ENCODE measurements at places on chromosomes 1 and 21.
A peak's percentile ranks its signal among the peaks of the same experiment; 100 is the strongest.

GRCh38 chr1:80961464-80962190 lies 839.1 kb upstream of the ADGRL2 start:
- no peak for DNase-seq

DNA sequence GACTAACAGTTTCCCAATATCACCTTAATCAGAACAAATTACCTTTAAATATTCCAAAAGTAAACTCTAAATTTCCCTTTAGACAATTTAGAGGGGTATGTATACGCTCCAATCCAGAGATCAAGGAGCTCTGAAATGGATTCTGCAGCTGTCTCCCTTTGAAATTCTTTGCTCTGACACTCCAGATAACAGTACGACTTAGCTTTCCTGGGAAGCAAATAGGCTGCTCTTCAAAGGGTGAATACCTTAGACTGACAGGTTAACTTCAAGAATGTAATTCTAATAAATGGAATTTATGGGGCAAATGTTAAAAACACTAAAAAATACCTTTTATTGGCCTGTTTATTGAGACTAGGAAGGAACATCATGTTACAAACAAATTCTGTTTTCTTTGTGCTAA lies 357.2 kb downstream of the USP25 start:
- DNase-seq: no peak

GRCh38 chr21:29130270-29130969 lies at the start of gene MAP3K7CL:
MAP3K7CL (plus strand) TSS chr21:29130644; CDS start chr21:29133345, 2,701 bp downstream.
- DNase-seq: peak; percentile 77

- no peak for DNase-seq
These were observed 3.0 kb downstream of the IL22RA1 start for GRCh38 chr1:24139841-24140425.

- no peak for DNase-seq
These were observed 19.1 kb downstream of the MATN1 start for GRCh38 chr1:30704271-30704670.

- no peak for DNase-seq
These were observed 1.0 kb downstream of the TRMT1L start for GRCh38 chr1:185155600-185156287.

- DNase-seq: no peak
These were observed 5.3 kb upstream of the RLF start for GRCh38 chr1:40155910-40156309.

- no peak for DNase-seq
These were observed 30.9 kb upstream of the SERTAD4 start for GRCh38 chr1:210201681-210202080.

- DNase-seq: no peak
These were observed 433.8 kb downstream of the CAMTA1 start for GRCh38 chr1:7219031-7219430.

GRCh38 chr1:89262643-89263042 lies 10.0 kb downstream of the GBP5 start:
- DNase-seq: no peak

- no peak for DNase-seq
These were observed 44.1 kb downstream of the PLXNA2 start for GRCh38 chr1:208200116-208200515.

DNA sequence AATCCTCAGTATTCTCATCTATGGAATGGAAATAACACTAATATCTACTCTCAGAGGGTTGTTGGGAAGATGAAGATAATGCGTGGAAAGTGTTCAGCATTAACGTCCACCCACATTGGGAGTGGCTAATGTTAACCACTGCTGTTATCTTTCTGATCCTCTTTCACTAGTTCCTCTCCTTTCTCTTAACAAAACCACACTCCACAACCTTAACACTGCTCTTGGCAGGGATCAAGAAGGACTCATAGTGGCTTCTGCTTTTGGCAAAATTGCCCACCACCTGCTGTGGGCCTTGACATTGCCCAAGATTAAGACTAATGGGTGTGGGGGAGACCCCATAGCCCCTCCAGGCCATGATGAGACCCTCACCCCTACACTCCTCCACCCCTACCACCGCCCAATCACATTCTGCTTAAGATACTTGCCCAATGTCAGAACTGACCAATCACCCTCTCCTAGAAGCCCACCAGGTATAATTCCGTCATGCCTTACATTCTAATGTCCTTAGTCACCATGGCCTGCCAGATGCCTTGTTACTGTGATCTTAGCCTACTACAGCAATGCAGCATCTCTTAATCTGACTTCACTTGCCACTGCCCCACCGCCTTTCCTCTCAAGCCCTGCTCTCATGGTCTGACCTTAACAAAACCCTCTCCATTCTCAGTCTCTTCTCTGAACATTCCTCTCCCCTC lies 27.1 kb downstream of the DHCR24 start:
- DNase-seq: no peak

DNA sequence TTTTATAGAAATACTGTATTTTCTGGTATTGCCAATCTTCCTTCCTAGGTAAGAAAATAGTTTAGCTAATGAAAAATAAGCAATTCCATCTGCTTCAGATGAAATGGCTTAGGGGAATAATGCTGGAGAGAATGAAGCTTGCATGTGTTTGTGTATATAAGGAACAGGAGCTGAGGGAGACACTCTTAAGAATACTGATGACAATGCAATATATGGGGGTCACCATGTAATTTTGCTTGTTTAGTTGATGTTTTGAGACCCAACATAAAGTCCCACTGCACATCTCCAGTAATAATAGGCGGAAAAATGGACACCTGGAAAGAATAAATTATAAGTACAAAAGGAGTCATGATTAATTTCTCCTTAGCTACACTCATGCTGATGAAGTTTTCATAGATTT lies 110.8 kb upstream of the BRINP3 start:
- DNase-seq: no peak

DNA sequence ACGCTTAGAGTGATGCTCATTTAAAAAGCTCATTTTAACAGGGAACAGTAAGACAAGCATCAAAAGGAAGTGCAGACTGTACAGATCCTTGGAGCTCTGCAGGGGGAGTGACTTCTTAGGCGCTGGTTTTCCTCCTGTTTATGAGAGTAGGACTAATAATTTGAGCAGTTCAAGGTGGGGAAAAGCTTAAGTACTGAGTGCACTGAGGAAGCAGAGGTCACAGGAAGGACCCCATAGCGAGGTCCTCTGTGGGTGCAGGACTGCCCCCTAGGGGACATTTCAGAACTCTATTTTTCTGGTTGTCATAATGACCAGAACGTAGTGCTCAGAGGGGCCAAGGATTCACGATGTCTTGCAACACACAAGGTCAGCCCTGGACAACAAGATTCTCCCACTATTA lies 112.1 kb downstream of the HLCS start:
- no peak for DNase-seq

DNA sequence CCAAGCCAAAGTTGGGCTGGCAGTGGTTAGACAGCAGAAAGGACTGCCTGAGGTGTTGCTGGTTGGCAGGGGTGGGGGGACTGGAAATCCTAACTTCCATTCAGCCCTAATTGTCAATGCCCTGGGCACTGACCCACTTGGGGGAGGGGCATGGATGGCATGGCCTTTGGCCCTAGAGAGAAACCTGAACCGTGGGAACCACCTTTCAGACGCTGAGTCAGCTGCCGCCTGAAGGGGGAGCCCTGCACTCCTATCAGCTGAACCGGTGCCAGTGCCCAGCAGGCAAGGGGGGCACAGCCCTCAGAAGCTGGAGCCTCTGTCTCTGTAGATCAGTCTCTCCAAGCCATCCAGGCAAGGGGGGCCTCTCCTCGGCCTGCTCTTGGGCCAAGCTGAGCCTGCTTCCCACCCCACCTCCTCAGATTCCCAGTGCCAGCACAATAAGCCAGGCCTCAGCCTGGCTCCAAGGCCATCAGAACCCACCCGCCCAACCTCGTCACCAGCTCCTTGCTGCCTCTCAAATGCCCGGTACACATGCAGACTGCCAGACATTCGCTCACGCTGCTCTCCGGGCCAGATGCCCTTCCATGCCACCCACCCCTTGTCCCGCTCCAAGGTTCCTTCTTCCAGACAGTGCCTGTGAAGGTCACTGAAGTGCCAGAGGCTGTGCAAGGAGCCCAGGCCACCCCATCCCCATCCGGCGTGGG lies 11.6 kb downstream of the TINAGL1 start:
- no peak for DNase-seq

- DNase-seq: no peak
These were observed 659.9 kb downstream of the KCNT2 start for GRCh38 chr1:195948123-195948895.

DNA sequence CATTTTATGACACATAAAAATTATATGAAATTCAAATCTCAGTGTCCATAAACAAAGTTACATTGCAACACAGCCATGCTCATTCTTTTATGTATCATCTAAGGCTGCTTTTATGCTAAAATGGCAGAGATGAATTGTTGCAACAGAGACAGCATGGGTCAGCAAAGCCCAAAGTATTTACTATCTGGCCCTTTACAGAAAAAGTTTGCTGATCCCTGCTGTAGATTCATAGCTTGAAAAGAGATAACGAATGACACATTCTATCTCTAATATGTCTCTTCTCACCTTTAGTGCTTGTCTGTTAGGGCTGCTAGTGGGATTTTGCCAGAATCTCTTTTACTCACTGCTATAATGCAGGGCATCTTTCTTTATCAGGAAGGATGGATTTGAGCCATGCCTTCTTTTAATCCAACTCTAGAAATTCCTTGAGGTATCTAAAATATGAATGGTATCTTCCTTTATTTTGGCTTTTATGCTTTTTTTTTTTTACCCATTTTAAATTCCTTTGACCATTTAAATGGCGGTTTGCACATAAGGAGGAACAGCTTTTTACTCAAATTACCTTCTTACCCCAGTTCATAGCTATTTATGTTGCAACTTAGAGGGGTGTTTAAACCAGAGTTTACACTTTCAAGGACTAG lies 598.2 kb downstream of the PLPP3 start:
- no peak for DNase-seq

DNA sequence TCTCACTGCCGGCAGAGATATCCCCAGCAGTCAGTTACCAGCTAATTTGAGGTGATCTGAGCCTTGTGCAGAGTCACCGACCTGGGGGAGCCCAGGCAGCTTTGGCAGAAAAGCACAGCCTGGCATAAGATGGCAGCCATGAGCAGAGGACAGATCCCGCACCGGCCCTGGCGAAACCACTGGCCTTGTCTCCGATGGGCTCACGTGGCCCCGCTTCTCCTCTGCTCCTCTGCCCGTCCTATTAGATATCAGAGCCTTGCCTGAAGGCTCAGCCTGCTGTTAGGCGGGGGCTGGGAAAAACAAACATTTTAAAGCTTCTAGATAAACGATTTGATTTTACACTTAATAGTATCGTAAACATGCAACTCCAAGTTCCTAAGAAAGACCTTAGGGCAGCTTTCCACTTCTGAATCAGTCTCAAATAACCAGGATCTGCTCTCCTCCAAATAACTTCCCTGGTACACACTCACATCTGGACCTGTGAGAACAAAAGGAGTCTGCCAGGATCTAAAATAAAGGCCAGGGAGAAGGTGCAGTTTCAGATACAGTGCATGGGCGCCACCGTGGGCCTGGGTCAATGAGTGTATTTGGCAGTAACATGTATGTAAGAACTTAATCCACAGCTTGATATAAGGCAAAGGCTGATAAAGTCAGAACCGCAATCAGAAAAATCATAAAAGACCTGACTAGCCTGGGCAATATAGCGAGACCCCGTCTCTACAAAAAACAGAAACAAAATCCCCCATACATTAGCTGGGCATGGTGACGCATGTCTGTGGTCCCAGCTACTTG lies 10.0 kb downstream of the EDARADD start:
- no peak for DNase-seq

DNA sequence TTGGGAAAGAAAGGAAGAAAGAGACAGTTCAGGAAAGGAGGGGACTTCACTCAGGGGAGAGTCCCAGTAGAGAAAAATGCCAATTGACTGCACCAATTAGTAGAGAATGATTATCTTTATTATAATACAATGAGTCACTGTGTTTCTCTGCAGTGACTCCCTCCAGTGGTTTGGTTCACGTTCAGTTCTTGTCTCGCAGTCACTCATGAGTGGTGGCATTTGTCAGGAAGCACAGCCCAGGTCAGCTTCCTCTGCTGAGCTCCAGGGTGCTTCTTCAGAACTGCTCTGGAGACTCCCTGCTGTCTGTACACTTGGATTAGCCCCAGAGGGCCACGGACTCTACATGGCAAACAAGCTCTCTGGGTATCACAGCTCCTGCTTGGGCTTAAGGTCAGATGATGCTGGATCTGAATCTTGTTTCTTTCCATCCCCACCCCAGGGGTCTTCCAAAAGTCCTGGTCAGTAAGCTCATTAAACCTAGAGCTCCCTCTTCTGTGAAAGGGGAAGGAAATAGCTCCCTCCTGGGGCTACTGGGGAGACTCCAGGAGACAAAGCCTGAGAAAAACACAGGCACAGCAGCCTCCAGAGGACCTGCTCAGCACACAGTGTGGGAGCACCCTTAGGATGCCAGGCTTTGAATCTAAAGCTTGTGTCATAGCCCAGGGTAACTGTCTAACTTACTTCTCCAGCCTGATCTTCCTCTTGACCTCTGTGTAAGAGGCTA lies 619.0 kb downstream of the AJAP1 start:
- no peak for DNase-seq

GRCh38 chr1:205339197-205339702 lies 17.5 kb downstream of the KLHDC8A start:
- DNase-seq: no peak

DNA sequence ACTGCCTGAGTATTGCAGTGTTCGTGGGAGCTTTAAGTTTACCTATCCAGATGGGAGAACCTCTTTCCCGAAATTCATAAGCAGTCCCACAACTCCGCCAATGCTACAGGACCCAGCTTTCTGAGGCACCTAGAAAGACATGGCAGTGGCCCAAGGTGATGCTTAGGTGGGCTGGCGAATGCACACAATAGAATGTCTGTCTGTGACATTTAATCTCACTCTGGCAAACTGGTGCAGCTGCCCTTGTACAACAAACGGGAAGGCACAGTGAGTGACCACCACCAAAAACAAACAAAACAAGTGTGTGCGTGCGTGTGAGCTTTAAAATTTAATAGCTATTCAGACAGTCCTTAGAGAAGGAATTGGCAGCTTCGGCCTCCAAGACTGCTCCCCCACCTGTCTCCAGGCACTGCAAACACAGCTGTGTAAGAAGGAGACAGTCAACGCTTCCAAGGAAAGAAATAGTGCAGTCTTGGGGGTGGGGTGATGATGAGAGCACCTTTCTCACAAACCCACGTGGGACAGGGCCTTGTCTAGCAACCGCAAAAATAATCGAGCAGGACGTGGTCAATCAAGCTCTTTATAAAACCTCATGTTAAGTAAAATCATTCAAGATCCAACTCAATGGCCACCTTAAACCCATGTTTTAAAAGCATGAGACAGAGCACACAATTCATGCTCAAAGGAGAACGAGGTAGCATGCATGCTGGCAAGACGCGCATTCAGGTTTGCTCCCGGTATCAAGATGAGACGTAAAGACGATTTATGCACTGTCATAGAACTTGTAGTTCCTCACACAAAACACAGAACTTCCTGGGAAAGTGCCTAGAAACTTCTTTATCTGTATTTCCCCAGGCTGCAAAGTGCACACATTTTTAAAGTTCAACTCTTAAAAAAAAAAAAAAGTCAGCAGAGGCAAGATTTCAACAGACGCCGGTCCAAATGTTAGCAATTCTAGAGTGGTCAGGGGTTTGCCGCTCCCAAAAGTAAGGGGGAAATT lies 84.1 kb downstream of the TM2D1 start:
- no peak for DNase-seq

Measured in HFF-Myc (cell line).